NCI-H187 (cell line): ENCODE measurements at places on chromosomes 12 and 14.

GRCh38 chr14:39847852-39848251 lies 415.6 kb upstream of the FBXO33 start:
- DNase-seq, result no peak

GRCh38 chr12:48069241-48069640 lies 36.6 kb downstream of the SENP1 start:
- DNase-seq, result no peak

DNA sequence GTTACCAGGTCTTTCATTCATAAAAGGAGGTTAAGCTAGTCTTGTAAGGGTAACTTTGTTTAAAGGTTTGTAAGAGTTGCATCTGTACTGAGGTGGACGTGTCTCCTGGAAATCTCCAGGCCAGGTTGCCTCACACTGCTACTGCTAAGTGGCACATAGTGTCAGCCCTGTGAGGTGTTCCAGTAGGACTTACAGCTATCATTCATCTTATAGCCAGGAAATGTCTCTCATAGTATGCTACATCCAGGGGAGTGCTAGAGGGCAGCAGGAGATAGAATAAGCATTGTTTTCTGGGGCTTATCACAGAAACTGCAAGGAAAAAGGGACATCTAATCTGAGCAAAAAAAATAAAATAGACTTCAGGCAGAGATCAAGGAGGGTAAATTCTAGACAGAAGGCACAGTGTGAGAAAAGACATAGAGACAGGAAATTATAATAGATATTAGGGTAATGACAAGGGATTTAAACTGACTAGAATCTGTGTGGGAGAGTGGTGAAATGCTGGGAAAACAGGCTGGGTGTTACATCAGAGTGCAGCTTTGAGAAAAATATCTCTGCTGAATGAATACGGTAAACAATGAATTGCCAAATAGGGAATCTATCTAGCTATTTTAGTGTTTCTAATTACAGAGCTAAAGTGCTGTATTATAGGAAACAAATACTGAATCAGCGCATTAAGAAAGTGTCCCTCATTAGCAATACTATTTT lies 205.1 kb upstream of the ABCD2 start:
- no peak for DNase-seq

DNA sequence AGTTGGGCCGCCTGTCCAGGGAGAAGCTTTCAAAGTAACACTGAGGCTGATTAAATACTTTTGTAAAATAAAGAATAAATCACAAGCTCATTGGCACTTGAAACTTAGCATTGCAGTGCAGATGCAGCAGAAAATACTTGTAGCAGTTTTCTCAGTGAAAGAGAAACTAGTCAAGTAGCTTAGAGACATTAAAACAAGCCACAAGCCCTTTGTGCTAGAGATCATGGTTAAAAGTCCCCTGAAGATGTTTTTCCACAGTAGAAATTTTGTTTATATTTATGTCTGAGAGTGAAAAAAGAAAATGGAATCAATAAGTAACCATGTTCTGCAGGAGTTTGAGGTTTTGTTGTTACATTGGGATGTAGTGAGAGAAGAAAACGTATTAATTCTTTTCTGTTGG lies 5.9 kb downstream of the PSEN1 start:
- no peak for DNase-seq
